Lung (tissue), 17 donors: ENCODE measurements at places on chromosomes 3 and 15. TPM values are rescaled to one million over a fixed set of nuclear protein-coding genes. Genes with fewer than 3 reads are reported as not detected.

Gene CHCHD6
- 12.1 TPM for total RNA-seq

Gene SLC22A14
- total RNA-seq = not detected

Gene ARNT2
- total RNA-seq = 4.5 TPM

Gene DUOX2
- 3.8 TPM for total RNA-seq

Gene ATP6V1A
- 68.5 TPM for total RNA-seq

Gene NPAP1
- total RNA-seq = 0.34 TPM

Gene C2CD4B
- 12.6 TPM for total RNA-seq

Gene MAP2K5
- 17.2 TPM for total RNA-seq

Gene PLSCR2
- total RNA-seq = not detected

Gene SLC30A4
- total RNA-seq = 7.8 TPM

Gene DAZL
- total RNA-seq = not detected

Gene ASB14
- total RNA-seq = 1.4 TPM

Gene XCR1
- 0.18 TPM for total RNA-seq

Gene HRG
- total RNA-seq = not detected

- H3K4me1 ChIP-seq = peaks cover 6% of the 10 kb centered on the region
- H3K36me3 ChIP-seq = no peaks in the 10 kb centered on the region
- H3K27me3 ChIP-seq = no peaks in the 10 kb centered on the region
- DNase-seq = peak; percentile 82
- peak overlapping the region; percentile 37 for H3K27ac ChIP-seq
- peak overlapping the region; percentile 66 for H3K4me3 ChIP-seq
Measured at GRCh38 chr3:38454884-38455638, 1.4 kb downstream of the ACVR2B start.

- H3K4me3 ChIP-seq = no peak overlapping the region
- no peaks in the 10 kb centered on the region for H3K27me3 ChIP-seq
- no peaks in the 10 kb centered on the region for H3K4me1 ChIP-seq
- no peaks in the 10 kb centered on the region for H3K36me3 ChIP-seq
Measured at GRCh38 chr15:82882273-82882928, 70.1 kb downstream of the HOMER2 start.

DNA sequence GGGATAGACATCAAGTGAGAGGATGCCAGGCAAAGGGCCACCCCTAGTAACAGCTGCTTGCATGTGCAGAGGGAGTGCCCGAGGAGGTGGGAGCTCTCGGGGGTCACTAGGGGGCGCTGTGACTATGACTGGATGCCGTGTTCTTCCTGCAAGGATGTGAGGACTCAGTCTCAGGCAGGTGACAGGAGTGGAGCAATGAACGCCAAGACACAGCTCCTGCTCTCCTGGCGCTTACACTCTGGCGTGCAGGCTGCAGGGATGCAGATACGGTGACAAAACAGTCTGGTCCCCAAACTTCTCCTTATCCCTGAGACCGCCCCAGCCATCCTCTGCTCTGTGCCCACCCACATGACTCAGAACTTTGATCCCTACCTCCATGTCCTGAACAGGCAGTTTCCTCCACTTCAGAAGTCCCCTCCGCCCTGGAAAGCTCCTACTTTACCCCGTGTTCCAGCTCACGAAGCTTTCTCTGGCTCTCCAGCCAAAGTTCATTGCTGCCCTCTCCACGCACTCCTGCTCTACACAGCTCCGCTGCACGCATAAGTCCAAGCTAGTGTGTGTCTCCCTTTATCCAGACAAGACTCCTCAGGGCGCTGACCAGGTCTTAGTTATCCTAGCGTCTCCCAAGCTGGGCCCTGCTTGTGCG lies 14.7 kb downstream of the RHOV start:
- no peak overlapping the region for H3K27ac ChIP-seq
- H3K4me3 ChIP-seq = no peak overlapping the region
- DNase-seq = peak; percentile 78
- peaks cover 4% of the 10 kb centered on the region for H3K4me1 ChIP-seq
- no peaks in the 10 kb centered on the region for H3K36me3 ChIP-seq
- no peaks in the 10 kb centered on the region for H3K27me3 ChIP-seq

DNA sequence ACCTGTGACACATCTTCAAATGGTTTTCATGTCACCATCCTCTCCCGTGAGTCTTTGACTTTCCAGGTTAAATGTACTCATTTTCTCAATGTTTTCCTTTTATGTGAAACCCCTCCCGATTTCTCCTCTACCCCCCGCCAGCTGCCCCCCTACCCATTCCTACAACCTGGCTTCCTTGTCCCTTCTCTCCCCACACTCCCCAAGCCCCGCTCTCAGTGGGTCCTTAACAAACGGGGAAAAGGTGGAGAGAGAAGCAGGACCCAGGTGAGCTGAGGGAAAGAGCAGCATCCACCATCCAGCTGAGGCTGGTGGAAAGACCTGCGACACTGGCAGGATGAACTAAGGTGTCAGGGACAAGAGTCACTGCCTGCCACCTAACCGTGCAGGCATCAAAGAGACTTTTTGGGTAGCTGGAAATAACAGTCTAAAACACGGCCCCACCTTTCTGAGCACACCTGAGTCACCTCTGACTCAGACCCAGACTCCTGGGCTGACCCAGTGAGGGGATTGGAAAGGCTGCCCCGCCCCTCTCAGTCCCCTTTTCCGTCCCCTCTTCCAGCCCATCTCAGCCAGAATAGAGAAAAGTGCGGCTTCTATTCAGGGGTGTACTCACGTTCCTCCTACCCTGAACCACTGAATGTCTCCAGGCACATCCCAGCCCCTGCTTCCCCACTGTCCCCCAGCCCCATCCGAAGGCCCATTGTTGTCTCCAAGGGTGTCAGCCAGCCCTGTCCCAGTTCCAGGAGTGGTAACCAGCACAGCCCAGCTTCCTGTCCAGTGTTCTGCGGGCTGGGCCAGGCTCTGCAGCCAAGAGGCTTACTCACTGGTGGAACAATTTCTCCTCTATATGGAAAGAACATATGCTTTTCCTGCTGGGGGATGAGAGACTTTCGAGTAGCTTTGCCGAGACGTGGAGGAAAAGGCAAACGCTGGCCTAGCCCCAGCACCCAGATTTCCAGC lies 20.4 kb downstream of the ISG20 start:
- no peaks in the 10 kb centered on the region for H3K27me3 ChIP-seq
- H3K4me1 ChIP-seq = no peaks in the 10 kb centered on the region
- DNase-seq = no peak
- no peak overlapping the region for H3K27ac ChIP-seq
- no peak overlapping the region for H3K4me3 ChIP-seq

- no peak overlapping the region for H3K4me3 ChIP-seq
- H3K36me3 ChIP-seq = no peaks in the 10 kb centered on the region
- peak overlapping the region; percentile 22 for H3K27ac ChIP-seq
Measured at GRCh38 chr3:129118745-129119144, 2.9 kb downstream of the RAB43 start.

- H3K27me3 ChIP-seq = no peaks in the 10 kb centered on the region
- no peak overlapping the region for H3K27ac ChIP-seq
- no peak overlapping the region for H3K4me3 ChIP-seq
- no peaks in the 10 kb centered on the region for H3K36me3 ChIP-seq
- no peak for DNase-seq
Measured at GRCh38 chr3:196166741-196167140, 44.5 kb downstream of the ZDHHC19 start.

GRCh38 chr15:47806008-47806407 lies 88.7 kb downstream of the SEMA6D start:
- no peak for DNase-seq
- H3K27me3 ChIP-seq = no peaks in the 10 kb centered on the region
- H3K27ac ChIP-seq = no peak overlapping the region
- no peaks in the 10 kb centered on the region for H3K4me1 ChIP-seq
- no peak overlapping the region for H3K4me3 ChIP-seq

GRCh38 chr15:95995375-95996168 lies 334.9 kb upstream of the NR2F2 start:
- H3K27me3 ChIP-seq = no peaks in the 10 kb centered on the region
- H3K4me3 ChIP-seq = no peak overlapping the region
- DNase-seq = peak; percentile 14
- H3K4me1 ChIP-seq = peaks cover 3% of the 10 kb centered on the region

GRCh38 chr3:138862531-138862923 lies 27.8 kb upstream of the PIK3CB start:
- peak overlapping the region; percentile 37 for H3K27ac ChIP-seq
- no peaks in the 10 kb centered on the region for H3K36me3 ChIP-seq
- H3K27me3 ChIP-seq = no peaks in the 10 kb centered on the region
- no peak for DNase-seq

- no peak overlapping the region for H3K4me3 ChIP-seq
- DNase-seq = no peak
- H3K27me3 ChIP-seq = no peaks in the 10 kb centered on the region
- no peaks in the 10 kb centered on the region for H3K4me1 ChIP-seq
- H3K27ac ChIP-seq = no peak overlapping the region
Measured at GRCh38 chr15:73146419-73146818, 94.2 kb downstream of the NEO1 start.

DNA sequence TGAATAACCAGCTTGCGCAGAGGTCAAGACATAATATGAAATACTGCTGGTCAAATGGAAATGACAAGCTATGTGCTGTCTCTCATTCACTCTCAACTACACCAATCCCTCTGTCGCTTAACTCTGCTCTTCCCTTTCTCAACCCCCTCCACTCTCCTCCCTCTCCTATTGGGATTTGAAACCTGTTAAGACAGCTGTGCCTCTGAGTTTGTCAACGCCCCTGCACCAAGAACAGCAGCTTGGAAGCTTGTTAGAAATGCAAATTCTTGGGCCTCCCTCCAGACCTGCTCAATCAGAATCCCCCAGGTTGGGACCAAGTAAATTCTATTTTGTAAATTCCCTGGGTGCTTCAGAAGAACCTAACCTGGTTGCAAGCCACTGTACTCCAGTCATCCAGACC lies 149.7 kb upstream of the ATP2B2 start:
- no peaks in the 10 kb centered on the region for H3K36me3 ChIP-seq
- H3K4me1 ChIP-seq = no peaks in the 10 kb centered on the region
- H3K27ac ChIP-seq = no peak overlapping the region
- no peak overlapping the region for H3K4me3 ChIP-seq
- DNase-seq = no peak

DNA sequence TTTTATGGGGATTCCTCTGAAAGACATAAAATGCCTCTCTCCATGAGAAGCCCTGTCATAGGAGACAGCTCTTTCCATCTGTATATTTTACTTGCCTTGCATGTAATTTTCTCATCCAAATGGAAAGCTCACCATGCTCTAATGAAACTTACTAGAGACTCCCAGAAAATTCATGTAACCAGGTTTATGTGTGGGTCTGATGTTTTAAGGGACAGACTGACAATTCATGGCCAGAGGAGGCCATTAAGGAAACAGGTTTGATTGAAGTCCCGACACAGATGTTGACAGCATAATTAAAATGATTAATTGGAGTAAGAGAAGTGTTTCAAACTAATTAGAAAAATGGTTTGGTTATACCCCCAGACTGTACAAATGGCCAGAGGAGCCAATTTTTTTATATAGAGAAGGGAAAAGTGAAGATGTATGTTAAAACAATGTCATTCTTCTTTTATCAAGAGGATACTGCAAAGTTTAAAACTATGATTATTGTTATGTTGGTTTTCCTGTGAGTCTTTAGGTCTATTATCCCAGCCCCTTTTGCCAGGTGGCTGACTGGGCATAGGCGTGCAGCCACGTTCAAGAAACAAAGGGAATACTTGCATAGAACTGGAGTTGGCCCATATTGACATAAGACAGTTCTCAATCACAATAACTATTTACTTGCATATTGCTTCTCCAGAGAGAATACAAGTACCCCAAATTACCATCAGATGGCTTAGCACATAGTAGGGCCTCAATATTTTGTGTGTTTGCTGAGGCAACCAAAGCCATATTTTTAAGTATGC lies 64.8 kb downstream of the RBMS3 start:
- no peaks in the 10 kb centered on the region for H3K27me3 ChIP-seq
- H3K4me1 ChIP-seq = no peaks in the 10 kb centered on the region
- H3K4me3 ChIP-seq = no peak overlapping the region
- no peak for DNase-seq
- H3K27ac ChIP-seq = no peak overlapping the region

GRCh38 chr3:127172781-127173515 lies 20.0 kb upstream of the PRR23E start:
- H3K36me3 ChIP-seq = no peaks in the 10 kb centered on the region
- H3K27ac ChIP-seq = no peak overlapping the region
- H3K4me3 ChIP-seq = no peak overlapping the region

- no peaks in the 10 kb centered on the region for H3K4me1 ChIP-seq
- no peak overlapping the region for H3K4me3 ChIP-seq
- no peaks in the 10 kb centered on the region for H3K36me3 ChIP-seq
Measured at GRCh38 chr3:114400371-114400770, 106.5 kb downstream of the TIGIT start.

- no peaks in the 10 kb centered on the region for H3K27me3 ChIP-seq
- H3K36me3 ChIP-seq = no peaks in the 10 kb centered on the region
- H3K27ac ChIP-seq = no peak overlapping the region
Measured at GRCh38 chr3:28226020-28226419, 15.4 kb upstream of the CMC1 start.

DNA sequence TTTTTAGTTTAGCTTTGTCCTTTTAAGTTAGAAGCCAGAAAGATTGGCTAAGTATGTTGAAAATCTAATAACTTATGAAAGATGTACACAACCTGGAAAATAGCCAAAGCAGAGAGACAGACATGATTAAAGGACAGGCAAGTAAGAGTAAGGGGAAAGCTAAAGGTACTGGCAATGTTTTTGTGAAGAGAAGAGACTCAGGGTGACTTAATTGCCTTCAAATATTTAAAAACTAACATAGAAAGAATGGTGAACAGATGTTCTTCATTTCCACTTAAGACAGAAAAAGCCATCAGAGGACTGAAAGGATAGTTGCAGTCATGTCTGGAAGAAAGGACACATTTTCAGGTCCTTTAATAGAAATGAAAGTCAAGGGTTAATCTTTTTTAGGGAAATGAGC lies 68.8 kb downstream of the ZNF385D start:
- H3K27me3 ChIP-seq = no peaks in the 10 kb centered on the region
- peaks cover 9% of the 10 kb centered on the region for H3K4me1 ChIP-seq
- DNase-seq = no peak
- no peak overlapping the region for H3K27ac ChIP-seq
- H3K36me3 ChIP-seq = no peaks in the 10 kb centered on the region

GRCh38 chr3:111485086-111485485 lies 56.9 kb upstream of the CD96 start:
- peaks cover 6% of the 10 kb centered on the region for H3K4me1 ChIP-seq
- H3K27me3 ChIP-seq = no peaks in the 10 kb centered on the region
- DNase-seq = no peak
- H3K4me3 ChIP-seq = no peak overlapping the region
- no peak overlapping the region for H3K27ac ChIP-seq

- H3K36me3 ChIP-seq = no peaks in the 10 kb centered on the region
- H3K4me3 ChIP-seq = no peak overlapping the region
- H3K27me3 ChIP-seq = no peaks in the 10 kb centered on the region
Measured at GRCh38 chr3:13252207-13252606, 167.9 kb downstream of the NUP210 start.
